ENCODE measurements at places on chromosomes 12 and 14.

DNA sequence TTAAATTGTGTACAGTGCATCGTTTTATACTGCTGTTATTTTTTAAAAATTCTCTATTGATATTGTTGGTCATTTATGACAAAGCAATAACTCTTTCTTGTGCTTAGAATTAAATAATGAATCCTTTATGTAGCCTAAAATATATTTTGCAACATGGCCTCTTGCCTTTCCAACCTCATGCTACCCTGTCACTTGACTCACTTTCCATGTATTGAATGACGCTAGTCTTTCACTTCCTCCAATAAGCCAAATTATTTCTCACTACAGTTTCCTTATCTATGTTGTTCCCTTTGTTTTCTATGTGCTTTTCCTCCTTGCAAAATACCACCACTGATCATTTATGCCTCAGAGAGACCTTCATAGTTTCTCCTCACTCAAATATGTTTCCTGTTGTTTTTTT lies 16.3 kb upstream of the EPYC start:
- DNase-seq, result no peak

GRCh38 chr14:75877292-75877691 lies 104.5 kb downstream of the TGFB3 start:
- DNase-seq, result no peak

DNA sequence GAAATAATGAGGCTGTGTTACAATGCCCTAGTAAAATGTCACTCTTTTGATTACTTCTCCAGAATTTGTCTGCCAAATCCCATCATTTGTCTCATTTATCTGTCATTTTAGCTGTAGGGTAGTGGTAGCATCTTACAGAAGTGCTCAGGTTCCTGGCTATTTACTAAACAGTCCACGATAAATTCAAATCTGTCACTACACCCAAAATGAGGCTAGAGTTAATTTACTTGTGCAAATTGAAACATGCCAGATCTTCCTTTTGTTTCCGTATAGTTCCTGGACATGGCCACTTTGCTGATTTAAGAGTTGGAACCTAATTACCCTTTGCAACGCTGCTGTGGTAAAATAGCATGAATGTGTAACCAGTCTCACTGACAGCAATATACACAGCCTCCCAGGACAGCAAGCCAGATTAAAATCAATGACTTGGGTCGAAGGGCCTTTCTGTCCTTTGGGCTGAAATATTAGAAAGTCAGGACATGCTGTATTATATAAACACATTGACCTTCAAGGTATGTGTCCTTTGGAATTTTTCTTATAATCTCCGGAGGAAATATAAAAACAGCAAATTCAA lies 485.4 kb downstream of the MDGA2 start:
- DNase-seq, result no peak

- no peak for DNase-seq
These were observed 29.9 kb upstream of the YBX3 start for GRCh38 chr12:10753059-10753458.

- DNase-seq, result no peak
These were observed 28.2 kb downstream of the GALNT16 start for GRCh38 chr14:69288011-69288771.

DNA sequence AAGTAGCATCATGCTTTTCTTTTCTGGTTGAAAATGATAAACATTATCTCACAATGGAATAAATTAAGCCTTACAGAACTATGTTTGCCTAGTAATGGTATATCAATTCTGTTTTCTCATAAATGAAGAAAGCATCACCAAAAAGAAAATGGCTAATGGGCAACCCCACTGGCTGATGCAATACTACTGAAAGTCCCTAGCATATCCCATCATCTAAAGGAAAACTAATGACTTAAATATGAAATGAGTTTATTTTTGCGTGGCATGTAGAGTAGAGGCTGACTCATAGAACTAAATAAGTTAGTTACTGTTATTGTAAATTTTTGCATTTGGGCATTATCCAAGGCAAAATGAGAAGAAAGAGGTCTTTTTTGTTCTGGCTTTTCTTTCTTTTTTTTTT lies 1156.3 kb upstream of the SEL1L start:
- DNase-seq, result no peak

DNA sequence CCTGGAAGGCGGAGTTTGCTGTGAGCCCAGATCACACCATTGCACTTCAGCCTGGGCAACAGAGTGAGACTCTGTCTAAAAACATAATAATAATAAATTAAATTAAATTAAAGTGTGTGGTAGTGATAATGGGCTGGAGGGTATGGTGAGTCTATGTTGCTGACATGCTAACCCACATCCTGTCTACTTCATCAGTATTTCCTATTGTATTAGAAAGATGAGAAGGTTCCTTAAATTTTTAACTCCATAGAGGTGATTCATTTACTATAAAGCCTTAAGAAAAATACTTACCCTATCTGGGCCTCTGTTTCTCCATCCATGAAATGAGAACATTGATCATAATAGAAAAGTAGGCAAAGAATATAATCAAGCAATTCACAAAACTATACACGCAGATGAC lies 280.5 kb downstream of the FBXL14 start:
- DNase-seq, result no peak

- DNase-seq, result no peak
These were observed 40.5 kb upstream of the GPR68 start for GRCh38 chr14:91284791-91285548.

GRCh38 chr12:77120156-77121085 lies 55.1 kb upstream of the E2F7 start:
- no peak for DNase-seq

- no peak for DNase-seq
These were observed 1.5 kb upstream of the VAMP1 start for GRCh38 chr12:6471989-6472360.

DNA sequence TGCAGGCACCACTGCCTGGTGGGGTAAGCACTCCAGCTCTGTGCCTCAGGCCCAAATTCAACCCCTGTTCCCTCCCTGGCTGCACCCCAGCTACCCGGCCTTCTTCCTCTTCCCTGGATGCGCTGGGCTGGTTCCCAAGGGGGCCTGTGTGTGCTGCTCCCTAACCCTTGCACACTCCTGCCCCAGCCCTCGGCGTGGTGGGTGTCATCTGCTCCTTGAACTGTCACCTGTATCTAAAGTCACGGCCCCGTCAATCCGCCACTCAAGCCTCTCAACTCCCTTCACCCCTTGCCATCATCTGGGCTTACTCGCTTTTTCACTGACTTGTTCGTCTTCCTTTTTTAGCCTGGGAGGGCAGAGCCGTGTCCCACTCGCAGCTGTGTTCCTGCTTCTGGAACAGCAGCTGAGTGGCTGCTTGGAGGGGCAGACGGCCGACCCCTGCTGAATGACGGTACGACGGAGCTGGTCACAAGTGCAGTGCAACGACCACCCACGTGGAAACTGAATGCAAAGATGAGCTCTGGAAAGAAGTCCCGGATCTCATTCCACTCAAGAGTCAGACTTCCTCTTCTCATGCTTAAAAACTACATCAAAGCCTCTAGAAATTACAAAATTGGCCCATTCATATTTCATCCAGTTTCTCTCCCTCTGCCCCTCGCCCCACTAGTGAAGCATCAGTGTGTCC lies 138.9 kb downstream of the PIWIL1 start:
- DNase-seq, result no peak

DNA sequence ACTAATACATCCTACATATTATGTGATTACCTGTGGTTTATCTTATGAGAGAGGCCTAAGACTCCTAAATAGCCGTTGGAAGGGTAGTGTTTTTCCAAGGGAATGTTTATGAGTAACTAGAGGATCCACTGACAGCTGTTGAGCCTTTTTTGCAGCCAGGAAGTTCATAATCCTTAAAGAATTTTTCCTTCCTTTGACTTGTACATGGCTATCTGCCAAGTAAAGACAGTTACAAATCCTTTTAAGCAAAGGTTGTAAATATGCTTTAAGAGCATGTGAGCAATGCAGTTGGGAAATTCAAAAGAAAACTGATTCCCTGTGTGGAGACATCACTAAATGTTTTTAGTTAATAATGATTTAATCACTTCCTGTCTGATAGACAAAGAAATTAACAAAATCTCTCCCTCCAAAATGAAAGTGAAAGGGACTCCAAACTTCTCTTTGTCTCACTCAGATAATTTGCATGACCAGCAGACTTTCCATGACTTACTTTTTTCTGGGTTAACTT lies 333.8 kb downstream of the PDZRN4 start:
- no peak for DNase-seq

DNA sequence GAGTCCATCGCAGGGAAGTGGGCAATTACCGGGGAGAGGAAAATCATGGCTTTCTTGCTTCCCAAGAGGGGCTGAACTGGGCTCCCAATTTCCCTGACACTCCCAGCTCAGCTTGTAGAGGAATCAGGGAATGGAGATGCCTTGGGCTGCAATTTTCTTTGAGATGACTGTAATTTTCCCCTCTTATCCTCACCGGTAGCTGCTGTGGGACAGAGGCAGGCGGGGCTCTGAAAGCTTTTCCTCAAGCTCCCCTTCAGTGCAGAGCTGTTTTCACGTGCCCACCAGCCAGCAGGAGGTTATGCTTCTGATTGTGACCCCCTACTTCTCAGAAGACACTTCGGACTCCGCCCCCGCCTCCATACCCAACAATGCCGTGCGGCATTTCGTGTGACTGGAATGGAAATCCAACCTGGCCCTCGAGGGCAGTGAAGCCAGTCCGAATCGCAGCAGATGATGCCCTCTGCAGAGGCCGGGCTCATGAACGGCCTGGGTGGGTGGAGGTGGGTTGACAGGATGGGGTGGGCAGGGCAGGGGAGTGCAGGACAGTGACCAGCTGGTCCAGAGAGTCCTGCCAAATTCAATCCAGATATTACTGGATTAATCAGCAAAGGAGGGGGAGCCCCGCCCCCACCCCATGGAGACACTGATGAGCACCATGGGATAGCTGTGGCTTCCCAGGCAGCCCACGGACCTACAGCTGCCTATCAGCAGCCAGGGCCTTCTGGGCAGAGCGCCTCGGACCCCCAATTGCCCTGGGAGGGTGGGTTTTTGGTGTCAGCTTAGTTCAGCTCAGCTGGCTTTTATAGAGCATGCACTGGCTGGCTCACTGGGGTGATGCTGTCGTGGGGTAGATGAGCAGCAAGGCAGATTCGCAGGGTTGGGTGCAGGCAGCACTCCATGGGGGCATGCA lies 37.6 kb downstream of the RTL1 start:
- no peak for DNase-seq

DNA sequence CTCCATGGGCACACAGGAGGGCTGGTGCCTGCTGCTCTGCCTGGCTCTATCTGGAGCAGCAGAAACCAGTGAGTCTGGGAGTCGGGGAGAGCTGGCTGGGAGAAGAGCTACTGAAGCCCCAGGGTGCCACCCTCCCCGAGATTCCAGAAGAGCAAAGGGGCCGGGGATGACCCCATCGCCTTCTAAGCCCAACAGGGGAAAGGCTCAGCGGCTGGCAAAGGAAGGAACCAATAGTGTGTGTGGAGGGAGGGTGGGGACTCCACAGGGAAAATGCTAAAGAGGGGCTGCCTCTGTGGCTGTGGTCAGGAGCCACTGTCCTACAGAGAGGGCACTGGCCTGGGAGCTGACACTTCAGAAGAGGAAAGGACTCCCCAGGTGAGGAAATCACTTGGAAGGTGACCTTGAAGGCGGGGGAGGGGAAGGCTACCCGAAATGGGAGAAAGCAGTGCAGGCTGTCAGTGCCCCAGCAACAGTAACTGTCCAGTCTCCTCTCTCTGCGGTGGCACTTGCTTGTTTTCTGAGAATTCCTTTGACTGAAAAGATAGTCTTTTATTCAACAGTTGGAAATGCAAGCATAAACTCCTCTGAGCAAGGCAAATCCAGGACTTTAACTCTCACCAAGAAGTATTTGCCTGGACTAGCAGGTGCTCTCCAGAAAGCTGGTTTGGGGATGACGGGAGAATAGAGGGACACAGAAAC lies 552 bp downstream of the TAPBPL start:
- no peak for DNase-seq

GRCh38 chr14:23517650-23518326 lies 33.8 kb downstream of the ZFHX2 start:
- no peak for DNase-seq

DNA sequence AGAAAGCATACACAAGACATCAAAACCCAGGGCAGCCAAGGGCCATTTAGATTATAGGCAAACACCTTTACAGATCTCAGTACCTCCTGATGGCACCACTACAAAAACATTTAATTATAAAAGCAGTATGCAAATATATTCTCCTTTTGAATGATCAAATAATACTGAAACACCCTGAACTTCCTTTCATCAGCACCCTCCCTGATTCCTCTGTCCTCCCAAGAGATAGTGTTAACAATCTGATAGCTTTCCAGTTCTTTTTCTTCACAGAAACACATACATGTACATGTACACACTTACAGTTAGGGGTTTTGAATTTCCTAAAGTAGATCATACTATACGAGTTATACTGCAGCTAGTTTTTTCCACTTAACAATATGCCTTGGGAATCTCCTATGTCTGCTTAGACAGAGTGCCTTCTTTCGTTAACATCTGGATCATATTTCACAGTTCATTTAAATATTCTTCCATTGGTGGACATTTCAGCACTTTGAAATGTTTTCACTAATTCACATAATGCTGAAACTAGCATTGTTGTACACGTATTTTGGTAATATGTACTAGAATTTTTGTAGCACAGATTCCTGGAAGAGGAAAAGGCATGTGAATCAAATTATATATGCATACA lies 35.2 kb downstream of the TDG start:
- no peak for DNase-seq

DNA sequence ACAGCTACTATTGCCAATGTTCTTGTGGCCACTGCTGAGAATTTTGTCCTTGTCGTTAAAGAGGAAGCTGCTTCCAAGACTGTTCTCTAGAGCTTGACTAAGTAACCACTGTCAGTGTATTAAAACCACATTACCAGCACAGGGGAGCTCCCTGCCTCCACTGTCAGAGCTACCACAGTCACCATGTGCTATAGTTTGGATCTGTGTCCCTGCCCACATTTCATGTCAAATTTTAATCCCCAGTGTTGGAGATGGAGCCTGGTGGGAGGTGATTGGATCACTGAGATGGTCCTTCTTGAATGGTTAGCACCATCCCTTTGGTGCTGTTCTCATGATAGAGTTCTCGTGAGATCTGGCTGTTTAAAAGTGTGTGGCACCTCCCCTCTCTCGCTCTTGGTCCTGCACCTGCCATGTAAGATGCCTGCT lies 23.2 kb upstream of the RAP1B start:
- DNase-seq, result no peak

- peak; percentile 83 for DNase-seq
These were observed 10.0 kb downstream of the LHX5 start for GRCh38 chr12:113461666-113462065.

GRCh38 chr14:20116748-20117147 lies 6.2 kb downstream of the OR4K17 start:
- no peak for DNase-seq

GRCh38 chr12:107610021-107610859 lies 75.4 kb upstream of the PWP1 start:
- DNase-seq, result peak; percentile 36

DNA sequence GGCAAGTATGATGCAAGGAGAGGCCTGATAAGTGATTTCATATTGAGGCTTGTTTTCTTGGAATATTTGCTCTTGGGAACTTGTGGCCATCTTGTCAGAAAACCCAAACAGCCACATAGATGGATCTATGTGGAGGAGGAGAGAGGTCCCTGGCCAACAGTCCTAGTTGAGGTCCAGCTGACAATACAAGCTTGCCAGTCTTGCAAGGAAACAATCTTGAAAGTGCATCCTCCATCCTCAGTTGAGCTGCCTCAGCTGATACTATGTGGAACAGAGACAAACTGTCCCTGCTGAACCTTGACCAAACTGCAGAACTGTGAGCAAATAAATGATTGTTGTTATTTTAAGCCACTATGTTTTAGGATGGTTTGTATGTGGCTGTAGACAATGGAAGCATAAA lies 146.4 kb downstream of the TMX1 start:
- DNase-seq, result no peak

- DNase-seq, result no peak
These were observed 478.9 kb downstream of the BCAT1 start for GRCh38 chr12:24470050-24470449.

- DNase-seq, result no peak
These were observed 92.1 kb upstream of the FZD10 start for GRCh38 chr12:130070126-130070611.
